ENCODE measurements at places on chromosomes 3 and 15.

DNA sequence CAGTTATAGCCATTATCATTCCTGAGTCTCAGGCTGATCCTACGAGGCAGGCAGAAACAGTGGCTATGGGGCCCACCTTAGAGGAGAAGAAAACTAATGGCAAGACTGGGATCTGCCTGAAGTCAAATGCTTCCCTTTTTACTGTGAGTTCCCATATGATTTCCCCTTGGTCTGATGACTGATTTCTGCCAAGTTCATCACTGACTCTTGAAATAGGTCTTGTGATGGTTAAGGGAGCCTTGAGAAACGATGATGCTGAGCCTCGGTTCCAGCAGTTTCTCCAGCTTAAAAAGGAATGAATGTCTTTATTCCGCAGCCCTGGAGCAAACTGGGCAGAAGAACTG lies 29.4 kb upstream of the LDHAL6B start:
- no peak for DNase-seq

- DNase-seq, result no peak
These were observed 164.8 kb downstream of the ERC2 start for GRCh38 chr3:56303487-56303886.

- no peak for DNase-seq
These were observed 314.6 kb upstream of the STT3B start for GRCh38 chr3:31218082-31218481.

- DNase-seq, result no peak
These were observed 43.1 kb downstream of the INO80 start for GRCh38 chr15:41073028-41073427.

GRCh38 chr3:99570061-99570460 lies 68.3 kb upstream of the COL8A1 start:
- no peak for DNase-seq

DNA sequence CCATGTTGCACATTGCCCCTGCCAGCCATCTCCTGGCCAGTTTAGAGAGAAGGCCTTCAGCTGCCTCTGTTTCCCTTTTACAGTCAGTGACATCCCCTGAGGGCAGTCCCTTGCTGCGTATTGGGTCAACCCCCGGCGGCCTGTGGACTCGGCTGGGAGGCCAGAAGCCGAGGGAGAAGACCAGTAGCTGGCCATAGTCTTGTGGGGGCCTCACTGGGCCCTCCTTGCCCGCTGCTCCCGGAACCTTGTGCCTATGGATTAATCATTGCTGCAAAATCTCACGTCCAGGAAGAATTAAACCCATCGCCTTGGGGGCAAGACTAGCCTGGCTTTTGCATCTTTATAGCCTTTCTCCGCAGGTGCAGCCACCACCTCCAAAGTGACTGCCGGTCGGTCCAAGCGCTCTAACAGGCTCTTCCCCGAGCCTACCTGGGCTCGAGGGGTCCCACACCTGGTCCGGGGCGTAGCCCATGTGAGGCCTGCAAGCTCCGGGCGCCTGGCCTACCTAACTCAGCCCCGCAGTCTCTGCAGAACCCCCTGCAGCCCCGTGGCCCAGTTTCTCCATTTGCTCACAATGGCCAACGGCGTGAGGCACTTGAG lies 870 bp upstream of the CHAC1 start:
- DNase-seq, result no peak

GRCh38 chr15:65660927-65661326 lies 39.2 kb downstream of the SLC24A1 start:
- no peak for DNase-seq

- DNase-seq, result no peak
These were observed 3.6 kb upstream of the AMOTL2 start for GRCh38 chr3:134377896-134378295.

DNA sequence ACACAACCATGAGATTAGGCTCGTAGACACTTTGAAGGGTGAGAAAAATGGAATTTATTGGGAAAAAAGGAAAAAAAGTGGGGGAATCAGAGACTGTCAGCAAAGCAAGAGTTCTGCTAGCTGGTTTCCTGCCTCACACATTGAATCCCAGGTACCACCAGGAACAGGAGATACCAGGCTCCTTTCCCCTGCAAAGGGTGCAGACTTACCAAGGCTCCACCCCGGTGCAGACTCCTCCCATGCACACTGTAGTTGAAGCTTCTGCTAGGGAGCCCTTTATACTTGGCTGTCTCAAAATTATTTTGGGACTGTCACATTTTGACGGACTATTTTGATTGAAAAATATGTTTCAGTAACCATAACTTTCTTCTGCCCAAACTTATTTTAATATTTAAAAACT lies 819.9 kb upstream of the GBE1 start:
- no peak for DNase-seq

DNA sequence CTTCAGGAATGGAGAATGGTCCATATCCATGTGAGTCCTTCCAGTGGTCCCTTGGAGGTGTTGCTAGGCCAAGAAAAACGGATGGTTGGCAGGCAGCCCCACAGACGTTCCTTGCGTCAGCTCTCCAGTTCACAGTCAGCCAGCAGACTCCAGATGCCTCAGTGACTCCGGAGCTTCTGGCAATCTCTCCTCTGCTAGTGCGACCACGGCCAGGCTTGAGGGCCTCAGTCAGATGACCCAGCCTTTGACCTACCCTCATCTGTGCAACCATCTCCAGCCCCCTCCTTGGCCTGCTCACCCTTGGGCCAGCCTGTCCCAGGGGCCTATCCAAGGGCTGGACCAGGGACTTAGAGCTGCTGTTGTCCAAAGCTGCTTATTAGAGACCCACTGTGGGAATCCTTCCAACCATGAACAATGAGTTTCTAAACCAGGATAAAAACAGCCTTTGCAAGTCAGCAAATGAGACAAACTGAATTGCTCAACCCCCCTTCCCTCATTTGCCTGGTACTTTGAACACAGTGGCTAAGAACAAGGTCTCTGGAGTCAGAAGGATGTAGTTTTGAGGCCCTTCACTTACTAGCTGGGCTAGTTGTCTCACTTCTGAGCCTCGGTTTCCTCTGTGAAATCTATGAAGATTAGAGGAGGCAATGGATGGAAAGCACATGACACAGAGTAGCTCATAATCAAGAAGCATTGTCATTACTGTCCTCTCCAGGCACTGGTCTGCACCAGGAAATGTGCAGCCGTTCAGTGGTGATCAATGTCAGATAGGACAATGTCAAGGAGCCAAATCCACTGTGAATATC lies 44.8 kb downstream of the ANP32A start:
- no peak for DNase-seq

- no peak for DNase-seq
These were observed 80.2 kb downstream of the RAB11A start for GRCh38 chr15:65949491-65949890.

- no peak for DNase-seq
These were observed 870.9 kb downstream of the GBE1 start for GRCh38 chr3:80890571-80890970.

DNA sequence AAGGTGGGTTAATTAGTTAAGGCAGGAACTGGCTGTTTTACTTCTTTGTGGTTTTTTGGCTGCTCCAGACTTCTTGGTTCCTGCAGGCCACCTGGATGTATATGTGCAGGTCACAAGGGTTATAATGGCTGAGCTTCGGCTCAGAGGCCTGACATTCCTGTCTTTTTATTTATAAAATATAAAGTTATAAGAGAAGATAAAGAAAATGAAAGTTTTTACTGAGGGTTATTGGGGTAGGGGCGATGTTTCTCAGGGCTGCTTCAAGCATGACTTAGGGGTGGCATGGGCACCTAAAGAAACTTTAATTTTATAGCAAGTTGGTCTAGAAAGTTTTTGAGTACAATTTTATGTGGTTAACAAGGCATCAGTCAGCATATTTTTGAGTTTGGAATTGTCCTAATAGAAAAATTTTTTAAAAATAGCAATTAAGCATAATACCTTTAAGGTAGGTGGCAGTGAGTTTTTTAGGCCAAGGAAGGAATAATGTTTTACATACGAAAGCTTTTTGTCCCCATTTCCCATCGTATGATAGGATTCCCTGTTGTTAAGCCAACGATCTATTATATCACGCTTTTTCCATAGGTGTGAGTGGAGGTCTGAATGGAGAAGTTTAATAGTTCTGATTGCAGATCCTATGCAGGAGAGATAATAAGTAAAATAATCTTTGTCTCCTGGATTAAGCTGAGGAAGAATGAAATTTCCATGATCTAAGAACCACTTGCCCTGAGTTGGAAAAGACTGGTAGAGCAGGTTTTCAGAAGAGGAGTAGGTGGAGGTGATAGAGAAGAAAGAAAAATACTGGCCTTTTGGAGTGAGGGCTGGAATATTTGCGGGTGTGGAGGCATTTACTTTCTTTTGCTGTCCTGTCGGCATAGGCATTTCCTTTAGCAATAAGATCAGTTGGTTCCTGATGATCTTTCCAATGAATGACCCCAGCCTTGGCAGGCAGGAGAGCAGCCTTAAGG lies 10.1 kb downstream of the STRIT1 start:
- no peak for DNase-seq

GRCh38 chr3:51999846-52000245 lies 4.2 kb upstream of the RPL29 start:
- no peak for DNase-seq

DNA sequence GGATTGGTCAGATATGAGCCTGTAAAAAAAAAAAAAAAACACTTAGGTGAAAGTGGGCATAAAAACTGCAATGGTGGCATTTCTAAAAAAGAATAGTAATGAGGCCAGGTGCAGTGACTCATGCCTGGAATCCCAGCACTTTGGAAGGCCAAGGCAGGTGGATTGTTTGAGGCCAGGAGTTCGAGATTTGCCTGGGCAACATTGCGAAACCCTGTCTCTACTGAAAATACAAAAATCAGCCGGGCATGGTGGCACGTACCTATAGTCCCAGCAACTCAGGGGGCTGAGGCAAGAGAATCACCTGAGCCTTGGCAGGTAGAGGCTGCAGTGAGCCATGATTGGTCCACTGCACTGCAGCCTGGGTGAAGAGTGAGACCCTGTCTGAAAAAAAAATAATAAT lies 38.3 kb upstream of the BHLHE40 start:
- no peak for DNase-seq

DNA sequence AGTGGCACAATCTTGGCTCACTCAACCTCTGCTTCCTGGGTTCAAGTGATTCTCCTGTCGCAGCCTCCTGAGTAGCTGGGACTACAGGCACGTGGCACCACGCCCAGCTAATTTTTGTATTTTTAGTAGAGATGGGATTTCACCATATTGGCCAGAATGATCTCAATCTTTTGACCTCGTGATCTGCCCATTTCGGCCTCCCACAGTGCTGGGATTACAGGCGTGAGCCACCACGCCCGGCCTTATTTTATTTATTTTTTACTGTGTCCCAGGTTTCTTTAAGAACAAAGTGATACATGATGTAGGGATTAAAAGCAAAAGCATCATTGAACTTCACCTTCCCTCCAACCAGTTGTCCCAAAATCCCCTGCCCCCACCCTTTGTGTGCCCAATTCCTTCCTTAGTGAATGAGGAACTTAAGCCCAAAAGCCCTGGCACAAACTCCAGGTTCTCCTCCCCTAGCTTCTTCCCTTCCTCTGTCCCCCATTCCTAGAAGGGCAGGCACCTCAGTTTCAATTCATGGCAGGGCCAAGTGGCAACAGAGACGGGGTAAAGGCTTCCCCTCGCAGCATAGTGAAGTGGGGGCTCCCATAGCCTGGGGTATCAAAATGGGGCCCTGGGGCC lies 23.7 kb upstream of the RPN1 start:
- no peak for DNase-seq

DNA sequence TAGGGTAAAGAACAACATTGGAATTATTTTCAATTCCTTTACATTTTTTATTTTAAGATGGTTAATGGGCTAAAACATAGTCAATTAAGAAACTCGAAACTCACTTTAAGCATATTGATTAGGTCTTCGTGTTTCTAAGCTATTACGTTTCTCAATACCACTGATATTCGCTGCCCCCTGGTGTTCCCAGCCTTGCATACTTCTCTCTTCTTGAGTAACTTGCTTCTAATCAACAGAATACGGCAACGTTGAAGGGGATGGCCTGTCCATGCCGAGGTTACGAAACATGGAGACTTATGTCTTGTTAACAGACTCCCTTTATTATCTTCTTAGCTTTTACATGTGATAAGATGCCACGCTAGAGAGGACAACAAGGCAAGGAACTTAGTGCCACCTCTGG lies 43.6 kb downstream of the ROBO1 start:
- no peak for DNase-seq

- no peak for DNase-seq
These were observed 1.8 kb upstream of the CCR1 start for GRCh38 chr3:46209746-46210470.

DNA sequence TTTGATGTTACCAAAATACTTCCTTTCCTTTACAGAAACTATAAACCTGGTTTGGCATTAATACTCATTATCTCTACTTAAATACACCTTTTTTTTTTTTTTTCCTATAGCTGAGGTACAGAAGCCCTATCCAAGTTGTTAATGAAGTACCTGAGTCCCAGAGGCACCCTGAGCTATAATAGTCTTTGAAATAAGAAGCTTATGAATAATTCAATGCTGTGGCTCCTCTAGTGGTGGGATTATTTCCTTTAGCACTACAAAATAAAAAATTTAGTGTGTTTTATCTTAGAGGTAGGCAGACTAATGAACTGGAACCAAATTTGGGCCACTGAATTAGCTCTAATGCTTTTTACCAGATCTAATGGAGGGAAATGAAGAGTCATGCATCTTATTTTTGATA lies 611.9 kb downstream of the EDEM1 start:
- no peak for DNase-seq

- no peak for DNase-seq
These were observed 25.3 kb downstream of the CMSS1 start for GRCh38 chr3:99842826-99843589.

DNA sequence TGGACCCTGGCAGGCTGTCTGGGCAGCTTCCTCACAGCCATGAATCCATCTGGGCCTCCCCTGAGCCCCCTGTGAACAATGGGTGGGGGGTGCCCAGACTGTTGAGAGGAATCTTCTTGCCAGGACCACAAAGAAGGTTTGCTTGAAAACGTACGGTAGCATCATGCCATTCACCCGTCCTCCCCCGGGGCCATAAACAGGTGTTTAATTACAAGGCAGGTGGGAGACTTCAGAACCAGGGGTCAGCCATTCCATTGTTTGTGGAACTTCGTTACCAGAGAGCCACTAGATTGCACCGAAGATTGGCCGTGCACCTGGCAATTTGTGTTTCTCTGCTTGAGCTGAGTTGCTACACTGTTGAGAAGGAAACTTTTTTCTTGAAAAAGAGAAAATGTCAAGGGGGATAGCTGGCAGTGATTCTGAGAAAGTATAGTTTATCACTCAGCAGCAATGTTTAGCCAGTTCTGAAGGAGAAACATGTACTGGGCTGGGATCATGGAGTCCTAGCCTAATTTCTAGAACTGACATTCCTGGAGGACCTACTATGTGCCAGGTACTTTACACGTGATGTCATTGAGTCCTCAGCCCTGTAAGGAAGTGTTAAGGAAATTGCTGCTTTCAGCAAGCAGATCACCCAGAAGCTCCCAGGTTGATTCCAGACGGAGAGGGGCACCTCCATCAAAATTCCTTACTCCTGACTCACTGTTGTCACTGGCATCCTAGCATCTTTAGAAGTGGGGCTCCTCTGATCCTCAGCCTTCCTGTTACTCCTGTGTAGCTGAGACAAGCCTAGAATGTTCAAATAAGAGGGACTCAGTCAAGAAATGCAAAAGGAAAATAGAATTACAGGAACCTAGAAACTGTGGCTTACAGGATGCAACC lies 103.8 kb upstream of the UBE2E1 start:
- no peak for DNase-seq

- no peak for DNase-seq
These were observed 377.7 kb upstream of the AGTR1 start for GRCh38 chr3:148319960-148320359.

GRCh38 chr15:89121414-89121813 lies 33.2 kb downstream of the ABHD2 start:
- DNase-seq, result peak; percentile 15

All from NCI-H187 treated with DMSO at 0.1 percent for 48 hours (cell line).